CD8-positive, alpha-beta T cell (primary cell): ENCODE measurements at places on chromosomes 13 and 19.

DNA sequence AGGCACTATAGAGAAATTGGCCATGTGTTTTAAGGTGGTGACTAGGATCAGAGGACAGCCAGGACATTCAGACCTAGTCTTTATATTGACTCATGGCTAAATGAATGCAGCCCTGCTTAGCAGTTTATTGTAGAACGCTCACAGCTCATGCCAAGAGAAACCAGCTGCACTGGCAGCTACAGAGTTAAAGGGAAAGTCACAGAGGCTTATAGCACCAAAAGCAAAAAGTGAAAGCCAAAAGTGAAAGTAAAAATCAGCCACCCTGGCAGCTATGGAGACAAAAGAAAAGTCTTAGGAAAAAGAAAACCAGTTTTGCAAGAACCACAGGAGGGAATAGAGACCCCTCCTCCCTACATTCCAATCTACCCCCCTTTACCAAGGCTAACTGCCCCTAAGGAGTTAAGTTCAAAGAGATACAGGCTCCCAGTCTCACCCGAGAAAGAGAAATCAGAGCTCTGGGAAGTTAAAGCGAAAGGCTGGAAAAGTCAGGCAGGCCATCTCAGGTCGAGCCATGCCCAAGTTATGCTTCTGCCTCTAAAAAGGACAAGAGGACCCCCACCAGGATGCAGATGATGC, 99.0 kb downstream of the ZNF429 start:
- no peak for DNase-seq

DNA sequence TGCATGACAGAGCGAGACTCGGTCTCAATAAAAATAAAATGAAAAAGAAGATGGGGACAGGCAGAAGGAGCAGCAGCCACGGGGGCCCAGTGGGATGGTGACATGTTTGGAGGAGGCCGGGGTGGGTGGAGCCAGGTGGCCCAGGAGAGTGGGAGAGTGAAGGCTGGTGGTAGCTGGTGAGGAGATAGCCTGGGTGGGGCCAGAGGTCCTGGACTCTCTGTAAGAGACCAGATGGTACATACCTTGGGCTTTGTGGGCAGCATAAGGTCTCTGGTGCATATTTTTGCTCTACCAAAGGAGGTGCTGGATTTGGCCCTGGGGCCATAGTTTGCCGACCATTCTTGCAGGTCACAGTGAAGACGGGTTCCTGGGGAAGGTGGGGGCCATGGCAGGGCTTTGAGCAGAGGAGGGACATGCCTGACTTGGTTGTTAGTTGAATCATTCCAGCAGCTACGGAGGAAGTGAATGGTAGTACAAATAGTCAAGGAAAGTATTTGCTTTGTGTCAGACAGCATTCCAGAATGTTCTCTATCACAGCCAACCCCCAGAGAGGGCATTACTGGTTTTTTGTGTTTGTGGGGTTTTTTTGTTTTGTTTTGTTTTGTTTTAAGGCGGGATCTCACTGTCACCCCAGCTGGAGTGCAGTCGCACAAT, 69.1 kb downstream of the ARHGEF18 start:
- no peak for DNase-seq

DNA sequence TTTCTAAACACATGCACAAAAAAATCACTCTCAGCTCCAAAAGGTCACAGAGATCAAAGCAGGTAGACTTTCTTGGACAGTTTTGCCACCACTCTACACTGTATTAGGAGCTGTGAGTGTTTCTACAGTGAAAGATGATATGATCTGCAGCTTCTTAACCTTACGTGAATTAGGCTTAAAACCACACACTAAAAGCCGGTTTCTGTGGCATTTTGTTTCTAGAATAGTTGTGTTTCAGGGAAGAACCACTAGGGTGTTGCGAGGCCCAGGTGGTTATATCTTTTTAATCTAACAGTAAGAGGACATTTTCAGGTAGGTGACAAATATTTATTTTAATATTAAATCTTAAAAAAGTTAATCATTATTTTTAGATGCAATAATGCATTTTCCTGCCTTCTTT, 216.4 kb downstream of the KLF5 start:
- DNase-seq, result no peak

GRCh38 chr13:30629527-30629926, 11.8 kb downstream of the USPL1 start:
- no peak for DNase-seq

DNA sequence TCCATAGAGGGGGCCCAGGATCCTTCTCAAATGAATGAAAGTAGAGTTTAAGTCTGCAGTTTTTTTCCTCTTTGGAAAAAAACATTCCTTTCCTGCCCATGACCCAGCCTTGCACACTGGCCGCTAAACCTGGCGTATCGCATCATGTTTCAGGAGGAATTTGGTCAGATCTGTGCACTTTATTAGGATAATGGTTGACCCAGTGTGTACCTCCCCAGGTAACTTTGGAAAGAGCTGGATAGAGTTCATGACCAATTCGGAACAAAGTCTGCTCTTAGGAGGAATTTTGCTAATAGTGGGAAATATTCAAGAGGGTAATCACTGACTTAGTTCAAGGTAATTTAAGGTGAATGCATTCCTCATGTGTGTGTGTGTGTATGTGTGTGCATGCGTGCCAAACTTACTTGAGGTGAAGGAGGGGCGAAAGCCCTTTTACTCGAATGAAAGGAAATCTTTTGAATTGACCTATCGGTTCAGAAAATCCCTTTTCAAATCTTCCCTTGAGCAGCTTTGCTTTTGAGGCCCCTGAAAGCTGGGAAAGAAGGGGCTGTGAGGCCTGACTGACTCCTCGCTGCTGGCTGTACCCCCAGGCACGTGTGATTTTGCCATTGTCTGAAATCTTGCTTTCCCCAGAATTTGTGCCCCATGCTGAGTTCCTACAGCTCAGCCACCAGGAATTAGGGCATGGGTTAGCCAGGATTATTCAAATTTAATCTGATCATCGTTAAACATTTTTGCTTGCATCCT, 46.3 kb downstream of the SIPA1L3 start:
- DNase-seq, result no peak
